Activated CD4-positive, alpha-beta T cell treated with anti-CD3 and anti-CD28 coated beads, Interleukin-2, Interleukin-4, amounts not matched to agents 100 ng/mL and 50 ng/mL, durations not matched to agents 16 hours and 8 hours (primary cell): ENCODE measurements at places on chromosomes 5 and 9.

DNA sequence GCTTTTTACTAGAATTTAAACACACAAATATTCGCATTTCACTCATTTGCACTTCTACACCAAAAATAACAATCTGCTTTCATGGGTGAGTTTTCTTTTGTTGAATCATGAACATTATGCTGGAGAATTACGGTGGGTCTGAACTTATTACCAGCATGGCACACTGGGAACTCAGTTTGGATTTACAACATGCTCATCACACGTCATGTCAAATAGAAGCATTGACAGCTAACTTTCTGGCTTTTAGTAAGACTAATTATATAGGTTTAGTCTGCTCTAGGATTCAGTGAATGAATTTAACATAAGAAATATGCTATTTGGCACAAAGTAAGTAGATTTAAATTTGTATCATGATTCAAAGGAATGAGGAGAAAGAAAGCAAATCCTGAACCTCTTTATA is 290.4 kb downstream of the TMEM167A start:
- DNase-seq: no peak

DNA sequence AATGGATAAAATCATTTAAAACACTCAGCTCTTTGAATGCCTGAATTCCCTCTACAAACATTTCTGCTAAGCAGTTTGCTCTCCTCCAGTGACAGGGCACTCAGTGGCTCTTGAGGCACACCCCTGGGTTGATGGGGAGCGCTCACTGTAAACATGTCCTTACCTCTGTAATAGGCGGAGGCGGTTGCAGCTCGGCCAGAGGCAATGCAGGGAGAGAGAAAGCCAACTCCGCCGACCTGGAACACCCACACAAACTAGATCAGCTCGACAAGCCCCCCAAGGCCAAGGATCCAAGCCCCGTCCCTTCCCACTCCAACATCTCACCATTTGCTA is 329 bp downstream of the CDC23 start:
- peak; percentile 6 for DNase-seq

DNA sequence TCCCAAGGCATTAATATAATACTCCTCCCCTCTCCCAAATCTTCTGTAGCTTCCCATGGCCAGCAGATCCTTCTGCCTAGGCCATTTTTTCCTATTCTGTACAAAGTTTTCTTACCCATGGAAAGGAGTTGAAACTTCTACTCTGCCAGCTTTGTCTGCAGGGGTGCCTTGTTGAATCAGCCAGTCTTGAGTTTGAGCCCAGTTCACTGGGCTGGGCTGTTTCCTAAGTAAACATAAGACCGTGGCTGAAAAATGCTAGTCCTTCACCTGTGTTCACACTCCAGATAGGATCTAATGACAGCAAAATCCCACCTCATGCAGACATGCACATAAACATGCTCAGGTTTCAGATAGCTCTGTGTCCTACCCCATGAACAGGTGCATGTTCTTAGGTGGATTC is 10.4 kb downstream of the TEX48 start:
- DNase-seq: no peak

- no peak for DNase-seq
Observed at GRCh38 chr5:143505934-143506333, 102.4 kb upstream of the NR3C1 start.

- no peak for DNase-seq
Observed at GRCh38 chr9:112624711-112625707, 92.9 kb downstream of the INIP start.

DNA sequence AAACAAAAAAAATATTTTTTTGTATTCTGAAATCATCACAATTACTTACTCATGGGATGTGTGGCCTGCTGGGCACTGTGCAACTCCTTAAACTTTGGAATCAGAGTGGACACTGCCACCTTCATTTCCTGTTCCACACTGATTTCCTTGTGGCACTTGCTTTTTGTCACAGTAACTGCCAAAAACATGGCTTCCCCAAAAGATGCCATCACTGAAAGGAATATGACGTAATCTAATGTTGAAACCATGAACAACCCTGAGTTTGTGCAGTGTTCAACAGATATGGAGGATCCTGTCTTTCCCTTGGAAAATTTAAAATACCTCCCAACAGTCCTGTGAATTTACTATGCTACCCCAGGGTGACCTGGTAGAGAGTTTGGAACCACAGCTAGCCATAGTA is 12.6 kb upstream of the IL12B start:
- no peak for DNase-seq

- DNase-seq: no peak
Observed at GRCh38 chr9:112011051-112011620, 114.5 kb downstream of the UGCG start.

DNA sequence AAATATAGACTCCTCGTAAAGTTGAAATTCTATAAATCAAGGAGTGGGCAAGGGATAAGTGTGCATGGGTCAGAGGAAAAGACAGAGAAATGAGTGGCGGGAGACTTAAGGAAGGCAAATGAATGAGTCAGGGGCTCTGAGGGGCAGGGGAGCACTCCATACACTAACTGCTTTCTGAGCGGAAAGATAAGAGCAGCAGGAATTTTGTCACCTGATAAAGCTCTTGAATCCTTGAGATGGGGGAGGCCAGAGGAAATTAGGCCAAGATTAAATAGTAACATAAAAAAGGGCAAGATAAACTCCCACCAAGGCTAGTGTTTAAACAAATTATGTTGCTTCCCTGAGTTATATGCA is 191.0 kb upstream of the S1PR3 start:
- no peak for DNase-seq

- peak; percentile 60 for DNase-seq
Observed at GRCh38 chr5:150129813-150130492, 25.7 kb downstream of the PDGFRB start.

DNA sequence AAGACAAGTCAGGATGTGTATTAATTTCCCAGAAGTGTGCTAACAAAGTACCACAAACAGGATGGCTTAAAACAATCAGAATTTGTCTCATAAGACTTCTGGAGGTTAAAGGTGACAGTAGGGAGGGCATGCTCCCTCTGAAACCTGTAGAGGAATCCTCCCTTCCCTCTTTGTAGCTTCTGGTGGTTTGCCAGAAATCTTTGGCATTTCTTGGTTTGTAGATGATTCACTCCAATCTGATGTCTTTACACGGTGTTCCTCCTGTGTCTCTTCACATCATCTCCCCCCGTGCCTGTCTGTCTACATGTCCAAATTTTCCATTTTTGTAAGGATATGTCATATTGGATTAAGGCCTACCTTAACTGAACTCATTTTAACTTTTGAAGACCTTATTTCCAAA is 471.5 kb downstream of the ZNF608 start:
- no peak for DNase-seq

- DNase-seq: peak; percentile 23
Observed at GRCh38 chr5:10579536-10580521, 16.0 kb downstream of the ANKRD33B start.

DNA sequence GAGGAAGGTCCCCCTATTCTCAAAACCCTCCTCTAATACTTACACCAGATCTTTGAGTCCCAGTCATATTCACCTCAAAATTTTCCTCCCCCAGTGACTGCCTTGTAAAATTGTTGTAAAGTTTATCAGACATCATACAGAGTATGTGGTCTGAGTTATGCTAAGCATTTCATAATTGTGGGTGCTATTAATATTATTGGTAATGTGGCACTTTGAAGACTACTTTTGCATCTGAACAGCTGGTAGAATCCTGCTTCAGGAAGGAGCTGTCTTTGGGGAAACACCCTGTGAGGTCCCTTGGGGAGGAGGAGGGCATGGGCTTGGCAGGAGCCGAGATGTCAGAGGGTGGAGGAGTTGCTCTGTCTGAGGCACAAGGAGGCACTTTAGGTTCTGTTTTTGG is 164.9 kb upstream of the ZNF618 start:
- no peak for DNase-seq

GRCh38 chr5:145548097-145548496 is 287.0 kb downstream of the PRELID2 start:
- DNase-seq: no peak

- no peak for DNase-seq
Observed at GRCh38 chr5:33852319-33852718, 39.5 kb downstream of the ADAMTS12 start.

- DNase-seq: no peak
Observed at GRCh38 chr9:7402334-7403027, 397.1 kb downstream of the DMAC1 start.

DNA sequence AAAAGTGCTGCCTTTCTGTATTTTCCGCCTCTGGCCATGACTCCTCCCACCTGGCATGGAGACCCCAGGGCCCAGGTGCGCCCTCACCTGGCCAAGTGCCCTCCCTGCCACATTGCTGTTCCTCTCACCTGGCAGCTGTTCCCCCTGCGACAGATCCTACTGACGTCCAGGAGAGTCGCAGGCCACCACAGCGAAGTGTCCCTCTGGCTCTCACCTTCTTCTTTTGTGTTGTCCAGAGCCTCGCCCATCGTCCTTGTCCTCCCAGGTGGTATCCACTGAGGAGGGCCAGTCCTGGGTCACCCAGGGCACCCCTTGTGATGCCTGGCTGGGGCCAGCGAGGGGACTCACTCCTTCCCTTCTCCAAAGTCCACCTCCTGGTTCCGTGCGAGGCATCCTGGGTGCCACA is 2.6 kb downstream of the NKD2 start:
- DNase-seq: peak; percentile 46

- DNase-seq: peak; percentile 35
Observed at GRCh38 chr5:138438724-138439476, at the start of gene REEP2. Gene REEP2 (plus strand): TSS chr5:138439057. CDS start chr5:138439209, 152 bp downstream.

- no peak for DNase-seq
Observed at GRCh38 chr9:116671605-116672004, 15.5 kb upstream of the TRIM32 start.

GRCh38 chr5:163758283-163758711 is 252.9 kb downstream of the MAT2B start:
- no peak for DNase-seq

GRCh38 chr9:84366683-84367082 is 26.1 kb upstream of the SLC28A3 start:
- no peak for DNase-seq

DNA sequence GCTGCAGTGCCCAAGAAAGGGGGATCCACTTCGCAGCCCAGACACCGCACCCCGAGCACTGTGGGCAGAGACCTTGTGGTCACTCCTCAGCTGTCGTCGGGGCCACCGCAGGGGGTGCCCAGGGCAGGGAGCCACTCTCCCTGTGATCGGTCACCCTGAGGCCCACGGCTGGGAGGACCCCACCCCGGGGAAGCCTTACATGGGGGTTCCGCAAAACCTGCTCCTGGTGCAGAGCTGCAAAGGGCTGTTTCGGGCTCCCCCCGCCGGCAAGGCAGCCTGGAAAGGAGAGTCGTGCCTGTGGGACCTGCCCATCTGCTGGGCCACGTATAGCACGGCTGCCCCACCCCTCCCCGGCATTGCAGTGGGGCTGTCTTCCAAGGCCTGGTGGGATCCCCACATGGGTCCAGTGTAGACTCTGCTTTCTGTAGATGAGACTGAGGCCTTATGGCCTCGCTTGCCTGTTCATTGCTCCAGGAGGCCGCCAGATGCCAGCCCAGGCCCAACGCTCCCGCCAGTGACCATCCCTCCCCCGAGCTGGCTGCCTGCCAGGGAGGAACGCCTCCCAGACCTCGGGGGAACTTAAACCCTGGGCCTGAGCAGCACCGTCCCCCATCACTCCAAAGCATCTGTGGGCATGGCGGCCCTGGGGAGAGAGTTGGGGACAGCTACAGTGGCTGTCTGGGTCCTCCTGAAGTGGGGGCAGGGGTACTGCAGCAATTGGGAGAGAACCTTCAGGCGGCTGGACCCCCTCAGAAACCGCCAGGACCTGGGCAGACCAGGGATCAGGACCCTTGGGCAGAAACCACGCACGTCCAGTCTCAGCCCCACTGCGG is 1.6 kb upstream of the DNLZ start:
- DNase-seq: no peak

GRCh38 chr5:169268019-169268418 is 32.9 kb downstream of the SLIT3 start:
- no peak for DNase-seq

- DNase-seq: no peak
Observed at GRCh38 chr5:159978358-159978757, 30.6 kb upstream of the TTC1 start.

GRCh38 chr5:150073677-150074076 is 12.7 kb downstream of the CSF1R start:
- DNase-seq: no peak

- no peak for DNase-seq
Observed at GRCh38 chr5:132767150-132767549, 9.9 kb downstream of the SEPTIN8 start.

GRCh38 chr9:37437621-37438020 is 15.1 kb downstream of the GRHPR start:
- no peak for DNase-seq

GRCh38 chr9:122125509-122126330 is 32.6 kb upstream of the TTLL11 start:
- no peak for DNase-seq

GRCh38 chr9:128033609-128034008 is 33.5 kb downstream of the NAIF1 start:
- no peak for DNase-seq

DNA sequence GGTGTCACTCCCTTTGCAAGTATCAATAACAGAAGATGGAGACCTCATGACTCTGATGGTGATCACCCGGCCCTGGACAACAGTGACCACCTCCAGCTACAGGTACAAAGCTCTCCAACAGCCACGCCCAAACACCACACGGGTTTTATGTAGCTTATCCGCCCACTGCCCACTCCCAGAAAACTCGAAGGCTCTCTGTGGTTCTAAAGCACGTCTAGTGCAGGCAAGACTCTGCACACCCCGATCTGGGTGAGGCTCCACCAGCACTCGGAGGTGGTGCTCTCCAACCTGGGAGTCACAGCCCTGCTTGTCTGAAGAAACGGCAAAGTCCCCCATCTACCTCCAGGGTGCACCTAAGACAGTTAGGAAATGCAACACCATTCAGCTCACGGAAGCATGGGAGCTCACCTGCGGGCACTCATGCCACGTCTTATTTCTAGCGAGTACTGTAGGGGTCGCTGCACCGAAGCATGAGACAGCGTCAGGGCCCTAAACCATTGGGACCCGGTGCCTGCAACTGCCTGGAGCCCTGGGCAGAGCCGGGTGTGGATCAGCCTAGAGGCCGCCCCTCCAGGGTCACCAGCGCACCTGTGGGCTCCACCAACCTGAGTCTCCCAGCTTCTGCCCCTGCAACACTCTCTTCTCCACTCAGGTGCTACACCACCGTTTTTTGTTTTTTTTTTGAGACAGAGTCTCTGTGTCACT is 58.1 kb upstream of the ZNF354A start:
- no peak for DNase-seq

GRCh38 chr9:99114049-99114440 is 9.1 kb downstream of the TGFBR1 start:
- no peak for DNase-seq
